WTC11 (cell line): ENCODE measurements at places on chromosomes 1 and 21. TPM values are rescaled to one million over a fixed set of nuclear protein-coding genes. Genes with fewer than 3 reads are reported as not detected.

Gene SLC1A7
- 0.07 to 0.14 TPM in 2 of 3 replicates, not detected in the other for total RNA-seq

DNA sequence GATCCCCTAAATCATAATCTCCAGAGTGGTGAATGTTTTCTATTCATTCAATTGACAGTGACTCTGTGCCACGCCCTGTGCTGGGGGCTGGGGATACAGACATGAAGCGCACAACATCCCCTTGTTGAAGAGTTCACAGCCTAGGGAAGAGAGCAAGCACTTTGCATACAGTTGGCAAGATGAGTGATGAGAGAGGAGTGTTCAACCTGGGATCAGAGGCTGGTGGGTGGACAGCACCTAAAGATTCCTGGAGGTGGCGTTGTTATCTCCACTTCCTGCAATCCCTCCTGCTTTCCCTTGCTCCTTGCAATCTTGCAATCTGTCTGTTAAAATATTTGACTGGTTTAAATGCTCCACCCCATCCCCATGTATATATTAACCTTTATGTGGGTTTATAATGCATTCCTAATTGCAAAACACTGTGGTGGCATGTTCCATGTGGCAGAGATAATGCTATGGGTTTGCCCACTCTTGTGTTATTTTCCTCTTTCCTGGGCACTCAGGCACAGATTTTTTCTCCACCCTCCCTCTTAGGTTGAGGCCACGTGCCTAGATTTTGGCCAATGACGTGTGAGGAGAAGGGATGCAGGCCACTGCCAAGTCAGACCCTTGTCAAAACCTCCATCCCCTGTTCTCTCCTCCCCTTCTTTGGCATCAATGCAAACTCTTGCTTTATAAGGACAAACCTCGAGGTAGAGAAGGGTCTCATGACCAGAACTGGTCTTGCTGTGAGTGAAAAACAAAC lies 36.2 kb upstream of the GADD45A start:
- H3K36me3 ChIP-seq, result no peaks in the 10 kb centered on the region
- peaks cover 7% of the 10 kb centered on the region for H3K4me1 ChIP-seq
- H3K4me3 ChIP-seq, result no peak overlapping the region
- peak; percentile 18 for DNase-seq
- no peaks in the 10 kb centered on the region for H3K27me3 ChIP-seq

GRCh38 chr1:13804240-13804633 lies 104.2 kb downstream of the PRDM2 start:
- no peak overlapping the region for H3K27ac ChIP-seq
- H3K4me3 ChIP-seq, result no peak overlapping the region
- no peaks in the 10 kb centered on the region for H3K36me3 ChIP-seq
- H3K27me3 ChIP-seq, result peaks cover 33% of the 10 kb centered on the region
- no peak for DNase-seq

Gene TFF1
- 0.53 to 0.98 TPM (median 0.81 TPM) in 3 replicates for total RNA-seq
